ENCODE measurements at places on chromosomes 3 and 15. TPM values are rescaled to one million over a fixed set of nuclear protein-coding genes. Genes with fewer than 3 reads are reported as not detected.

The SH2D7 gene
- polyA plus RNA-seq = not detected

The MASP1 gene
- not detected for polyA plus RNA-seq

The CYP11A1 gene
- not detected for polyA plus RNA-seq

The SV2B gene
- polyA plus RNA-seq = not detected

The CELSR3 gene
- not detected for polyA plus RNA-seq

The RBMS3 gene
- not detected for polyA plus RNA-seq

The ST8SIA2 gene
- polyA plus RNA-seq = not detected

The TF gene
- not detected for polyA plus RNA-seq

The ATP11B gene
- polyA plus RNA-seq = 21.8 TPM

The NMB gene
- 10.0 TPM for polyA plus RNA-seq

The CRYGS gene
- polyA plus RNA-seq = not detected

The HTR3C gene
- polyA plus RNA-seq = not detected

The MUSTN1 gene
- polyA plus RNA-seq = not detected

The CCR9 gene
- not detected for polyA plus RNA-seq

The CSTA gene
- 4.1 TPM for polyA plus RNA-seq

The PLA2G4D gene
- polyA plus RNA-seq = not detected

The KIF15 gene
- polyA plus RNA-seq = 0.29 TPM

The LDHAL6B gene
- not detected for polyA plus RNA-seq

The GP5 gene
- 0.37 TPM for polyA plus RNA-seq

The SCN11A gene
- not detected for polyA plus RNA-seq

The ZNF860 gene
- polyA plus RNA-seq = not detected

The GOLGA6L7 gene
- not detected for polyA plus RNA-seq

The OXTR gene
- polyA plus RNA-seq = not detected

The CRABP1 gene
- not detected for polyA plus RNA-seq

The ZSCAN29 gene
- 8.9 TPM for polyA plus RNA-seq

The GOLGA6L6 gene
- polyA plus RNA-seq = not detected

The GABRG3 gene
- polyA plus RNA-seq = not detected

The AADACL2 gene
- polyA plus RNA-seq = not detected

The RAB5A gene
- 50.8 TPM for polyA plus RNA-seq

The ZNF106 gene
- 21.7 TPM for polyA plus RNA-seq

The PROK2 gene
- polyA plus RNA-seq = not detected

The GOLGA6L10 gene
- not detected for polyA plus RNA-seq

The NR2F2 gene
- polyA plus RNA-seq = not detected

Data from immature natural killer cell (primary cell).